Fibroblast of lung (primary cell): ENCODE measurements at places on chromosomes 4 and X.

- DNase-seq: no peak
Measured at GRCh38 chrX:41779941-41780340, 56.0 kb downstream of the GPR82 start.

DNA sequence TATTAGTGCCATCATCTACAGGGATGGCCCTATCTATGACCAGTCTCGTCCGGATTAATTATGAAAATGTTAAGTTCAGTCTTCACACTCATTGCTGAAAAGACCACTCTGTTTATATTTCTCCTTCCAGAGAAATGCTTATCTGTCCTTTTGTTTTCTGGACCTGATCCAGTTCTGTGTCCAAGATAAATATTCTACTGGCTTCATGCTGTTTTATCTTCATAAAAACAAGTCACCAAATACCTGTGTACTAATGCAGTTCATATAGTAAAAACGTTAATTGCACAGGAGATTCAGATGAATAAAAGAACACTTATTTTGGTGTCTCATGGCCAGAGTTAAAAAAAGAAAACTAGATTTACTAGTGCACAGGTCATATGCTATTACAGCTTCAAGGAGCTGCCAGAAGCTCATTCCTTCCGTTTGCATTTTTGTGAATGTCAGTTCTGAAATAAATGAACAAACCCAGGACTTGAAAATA, 17.3 kb downstream of the FNIP2 start:
- peak; percentile 43 for DNase-seq

DNA sequence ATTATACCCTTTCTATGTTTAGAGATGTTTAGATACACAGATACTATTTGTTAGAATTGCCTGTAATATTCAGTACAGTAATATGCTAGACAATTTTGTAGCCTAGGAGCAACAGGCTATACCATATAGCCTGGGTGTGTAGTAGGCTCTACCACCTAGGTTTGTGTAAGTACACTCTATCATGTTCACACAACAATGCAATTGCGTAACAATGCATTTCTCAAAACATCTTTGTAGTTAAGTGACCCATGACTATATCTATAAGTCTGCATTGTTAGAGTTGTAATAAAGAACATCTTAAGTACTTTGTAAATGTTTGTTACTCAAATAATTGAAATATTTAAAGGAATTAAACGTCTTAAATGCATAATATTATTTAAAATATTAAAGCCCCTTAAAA, 379.3 kb downstream of the PPP3CA start:
- DNase-seq: no peak

GRCh38 chr4:26772096-26772873, 88.4 kb upstream of the STIM2 start:
- DNase-seq: no peak

DNA sequence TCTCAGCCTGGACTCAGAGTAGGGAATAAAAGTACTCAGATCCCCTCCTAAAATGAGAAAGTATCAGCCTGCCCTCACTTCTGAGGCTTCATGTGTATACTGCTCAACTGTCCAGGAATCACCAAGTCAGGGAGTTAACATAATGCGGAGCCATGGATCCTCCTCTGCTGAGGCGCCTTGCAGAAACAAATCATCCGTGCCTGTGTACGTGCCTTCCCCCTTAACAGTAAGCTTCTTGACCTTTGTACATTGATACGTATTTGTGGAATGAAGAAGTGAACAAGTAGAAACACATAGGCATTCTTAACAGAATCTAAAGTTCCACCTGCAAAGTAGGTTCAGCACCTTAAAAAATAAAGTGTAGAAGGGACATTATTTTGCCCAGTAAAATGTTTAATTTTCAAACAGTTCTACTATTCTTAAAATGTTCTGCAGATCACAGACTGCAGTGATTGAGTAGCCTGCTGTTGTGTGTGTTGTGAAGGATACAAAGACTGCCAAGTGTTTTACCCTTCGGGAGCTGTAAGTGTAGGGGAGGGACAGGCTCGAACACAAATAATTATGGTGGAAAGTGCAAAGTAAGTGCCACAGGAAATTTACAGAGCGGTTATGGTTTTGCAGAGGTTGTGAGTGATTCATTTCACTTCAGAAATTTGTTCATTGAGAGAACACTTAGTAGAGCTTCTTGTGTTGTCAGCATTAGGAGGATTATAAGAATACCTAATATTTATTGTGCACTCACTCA, 61.9 kb downstream of the ARHGAP10 start:
- peak; percentile 25 for DNase-seq

- no peak for DNase-seq
Measured at GRCh38 chrX:13401724-13402123, 81.9 kb upstream of the ATXN3L start.

DNA sequence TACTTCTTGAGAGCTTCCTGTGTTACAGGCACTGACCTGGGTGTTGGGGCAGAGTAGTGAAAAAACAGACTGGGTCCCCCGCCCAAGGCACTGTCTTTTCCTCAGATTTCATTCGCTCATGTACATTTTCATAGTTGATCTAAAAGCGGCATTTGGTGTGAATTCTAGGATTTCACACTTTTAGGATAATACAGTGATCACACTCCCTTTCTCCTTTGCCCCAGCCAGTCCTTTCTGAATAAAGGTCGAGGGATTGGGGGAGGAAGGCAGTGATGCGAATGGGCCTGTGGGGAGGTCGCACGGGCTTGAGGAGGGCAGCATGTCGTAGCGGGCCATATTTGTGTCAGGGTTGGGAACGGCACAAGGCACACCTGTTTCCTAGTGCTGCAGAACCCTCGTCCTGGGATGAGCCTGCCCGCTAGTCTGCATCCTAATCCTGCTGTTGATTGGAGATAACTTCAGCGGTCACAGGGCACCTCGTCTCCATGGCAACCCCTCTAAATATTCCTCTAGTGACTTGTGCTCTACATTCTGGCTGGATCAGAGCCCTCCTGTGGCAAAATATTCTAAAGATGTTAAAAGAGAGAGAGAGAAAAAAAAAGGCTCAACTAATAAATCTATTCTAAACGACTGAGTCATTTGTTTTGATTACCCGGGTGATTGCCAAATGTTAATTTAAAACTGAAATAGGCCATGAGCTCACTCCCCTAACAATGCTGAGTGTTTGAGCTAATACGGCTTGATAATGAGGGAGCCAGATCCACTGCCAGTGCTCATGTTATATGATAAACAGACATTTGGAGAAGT, 21.8 kb downstream of the FHL1 start:
- DNase-seq: peak; percentile 91

GRCh38 chr4:42104521-42104920, 47.9 kb downstream of the BEND4 start:
- DNase-seq: peak; percentile 15

DNA sequence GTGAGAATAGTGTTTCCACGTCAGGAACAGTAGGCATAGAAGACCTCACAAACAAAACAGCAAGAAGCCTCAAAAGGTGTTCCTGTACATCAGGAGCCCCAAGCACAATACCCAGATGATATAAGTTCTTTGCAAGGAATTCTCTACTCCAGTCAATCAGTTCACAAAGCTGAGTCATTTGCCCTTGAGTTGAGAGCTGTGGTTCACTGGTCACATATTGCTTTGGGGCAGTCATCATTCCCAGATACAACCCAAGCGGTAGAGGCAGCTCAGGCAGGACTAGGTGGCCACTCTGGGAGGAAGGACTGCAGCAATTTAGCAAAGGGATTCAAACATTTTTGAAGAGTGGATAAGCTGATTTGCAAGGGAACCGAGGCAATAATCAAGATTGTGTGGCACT, 551.5 kb upstream of the ZFP42 start:
- DNase-seq: no peak

DNA sequence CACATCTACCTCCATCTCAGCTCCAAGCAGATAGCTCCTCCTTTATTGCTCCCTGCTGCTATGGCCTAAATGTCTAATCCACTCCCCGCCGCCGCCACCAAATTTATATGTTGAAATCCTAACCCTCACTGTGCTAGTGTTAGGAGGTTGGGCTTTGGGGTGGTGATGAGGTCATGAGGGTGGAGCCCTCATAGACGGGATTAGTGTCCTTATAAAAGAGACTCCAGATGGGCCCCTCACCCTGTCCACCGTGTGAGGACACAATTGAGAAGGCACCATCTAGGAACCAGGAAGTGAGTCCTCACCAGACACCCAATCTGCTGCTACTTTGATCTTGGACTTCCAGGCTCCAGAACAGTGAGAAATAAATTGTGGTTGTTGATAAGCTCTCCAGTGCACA, 13.6 kb upstream of the TBC1D14 start:
- no peak for DNase-seq

- DNase-seq: no peak
Measured at GRCh38 chr4:26858035-26858918, 2.4 kb upstream of the STIM2 start.

GRCh38 chrX:128653524-128654060, 601.4 kb upstream of the ACTRT1 start:
- no peak for DNase-seq

DNA sequence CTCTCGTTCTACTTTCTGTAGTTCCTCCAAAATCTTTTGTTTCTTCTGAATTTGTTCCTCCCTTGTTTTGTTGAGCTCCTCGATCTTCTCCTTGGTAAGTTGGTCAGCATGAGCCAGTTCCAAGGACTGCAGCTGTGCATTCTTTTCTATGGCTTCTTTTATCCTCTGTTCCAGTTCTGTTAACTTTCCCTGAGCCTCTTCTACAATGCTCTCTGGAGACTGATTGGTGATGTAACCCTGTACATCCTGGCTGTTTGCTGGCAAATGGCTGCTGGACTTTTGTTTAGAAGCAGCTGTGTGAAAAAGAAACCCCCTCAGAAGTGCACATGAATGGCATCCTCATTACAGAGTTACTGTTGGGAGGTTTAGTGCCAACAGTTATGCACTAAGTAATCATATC, 70.5 kb upstream of the COX18 start:
- peak; percentile 11 for DNase-seq

GRCh38 chr4:17366496-17366895, 145.4 kb downstream of the QDPR start:
- peak; percentile 8 for DNase-seq

DNA sequence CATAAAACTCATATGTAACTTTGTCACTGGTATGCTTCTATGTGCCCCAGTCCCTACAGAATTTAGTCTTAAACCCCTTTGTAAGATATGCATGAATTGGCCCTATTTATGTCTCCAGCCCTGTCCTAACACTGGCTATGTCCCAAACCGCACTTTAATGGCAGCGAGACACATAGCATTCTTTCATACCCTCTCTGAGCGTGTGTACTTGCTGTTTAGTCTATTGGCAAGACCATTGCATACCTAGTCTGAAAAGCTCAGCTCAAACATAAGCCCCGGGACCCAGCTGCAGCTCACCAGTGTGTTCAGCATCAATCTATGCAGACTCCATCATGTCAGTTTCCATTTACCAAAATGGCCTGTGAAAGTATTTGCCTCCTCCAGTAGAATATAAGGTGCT, 1018.4 kb upstream of the TENM3 start:
- peak; percentile 69 for DNase-seq

- DNase-seq: no peak
Measured at GRCh38 chrX:13419918-13420317, 100.1 kb upstream of the ATXN3L start.
